Activated CD4-positive, alpha-beta T cell treated with anti-CD3 and anti-CD28 coated beads for 24 hours (primary cell): ENCODE measurements at places on chromosomes 1 and 21.

DNA sequence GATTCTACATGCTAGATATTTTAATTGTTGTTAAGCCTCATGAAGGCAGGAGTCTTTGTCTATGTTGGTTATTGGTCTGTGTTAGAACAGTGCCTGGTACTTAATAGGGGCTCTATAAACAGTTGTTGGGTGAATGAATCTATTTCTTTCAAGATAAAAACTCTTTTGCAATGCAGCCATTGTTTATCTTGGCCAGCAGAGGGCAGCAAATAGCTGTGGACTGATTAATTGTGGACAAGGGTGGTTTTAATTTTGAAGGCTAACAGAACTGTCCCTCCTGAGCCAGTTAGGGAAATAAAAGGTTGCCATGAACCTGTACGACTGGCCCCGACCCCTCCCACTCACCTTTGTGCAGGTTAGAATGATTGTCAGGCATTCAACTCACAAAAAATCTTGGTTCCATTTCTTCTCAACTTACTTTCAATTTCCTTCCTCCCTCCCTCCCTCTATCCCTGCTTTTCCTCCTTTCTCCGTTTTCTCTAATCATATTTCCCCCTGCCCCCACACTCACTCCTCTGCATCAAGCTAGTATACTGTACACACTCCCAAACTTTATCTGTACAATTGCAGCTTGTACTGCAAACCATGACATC, 66.3 kb upstream of the DIRAS3 start:
- peak; percentile 25 for DNase-seq

- no peak for DNase-seq
Measured at GRCh38 chr1:87735750-87736149, 407.1 kb downstream of the LMO4 start.

GRCh38 chr1:109485001-109485400, 1.3 kb downstream of the ATXN7L2 start:
- no peak for DNase-seq

DNA sequence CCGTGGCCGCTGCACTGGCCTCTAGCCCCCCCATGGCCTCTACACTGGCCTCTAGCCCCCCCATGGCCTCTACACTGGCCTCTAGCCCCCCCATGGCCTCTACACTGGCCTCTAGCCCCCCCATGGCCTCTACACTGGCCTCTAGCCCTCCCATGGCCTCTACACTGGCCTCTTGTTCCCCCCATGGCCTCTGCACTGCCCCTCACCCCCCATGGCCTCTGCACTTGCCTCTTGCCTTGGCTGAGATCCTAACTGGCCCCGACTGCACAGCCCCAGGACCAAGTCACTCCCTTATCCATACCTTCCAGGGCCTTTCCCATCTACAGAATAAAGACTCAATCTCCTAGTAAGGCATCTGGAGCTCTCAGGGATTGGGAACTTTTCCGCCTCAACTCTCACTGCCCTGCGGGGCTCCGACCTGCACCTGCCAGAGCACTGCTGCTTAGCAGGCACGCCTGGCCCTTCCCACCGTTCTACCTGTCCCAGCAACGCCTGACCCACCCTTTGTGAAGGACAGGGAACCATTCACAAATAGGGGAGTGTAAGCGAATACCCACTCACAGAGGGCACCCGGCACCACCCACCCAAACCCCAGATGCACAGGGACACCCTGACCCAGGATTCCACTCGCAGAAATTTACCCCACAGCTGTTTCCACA, 38.8 kb downstream of the ACOT7 start:
- no peak for DNase-seq

DNA sequence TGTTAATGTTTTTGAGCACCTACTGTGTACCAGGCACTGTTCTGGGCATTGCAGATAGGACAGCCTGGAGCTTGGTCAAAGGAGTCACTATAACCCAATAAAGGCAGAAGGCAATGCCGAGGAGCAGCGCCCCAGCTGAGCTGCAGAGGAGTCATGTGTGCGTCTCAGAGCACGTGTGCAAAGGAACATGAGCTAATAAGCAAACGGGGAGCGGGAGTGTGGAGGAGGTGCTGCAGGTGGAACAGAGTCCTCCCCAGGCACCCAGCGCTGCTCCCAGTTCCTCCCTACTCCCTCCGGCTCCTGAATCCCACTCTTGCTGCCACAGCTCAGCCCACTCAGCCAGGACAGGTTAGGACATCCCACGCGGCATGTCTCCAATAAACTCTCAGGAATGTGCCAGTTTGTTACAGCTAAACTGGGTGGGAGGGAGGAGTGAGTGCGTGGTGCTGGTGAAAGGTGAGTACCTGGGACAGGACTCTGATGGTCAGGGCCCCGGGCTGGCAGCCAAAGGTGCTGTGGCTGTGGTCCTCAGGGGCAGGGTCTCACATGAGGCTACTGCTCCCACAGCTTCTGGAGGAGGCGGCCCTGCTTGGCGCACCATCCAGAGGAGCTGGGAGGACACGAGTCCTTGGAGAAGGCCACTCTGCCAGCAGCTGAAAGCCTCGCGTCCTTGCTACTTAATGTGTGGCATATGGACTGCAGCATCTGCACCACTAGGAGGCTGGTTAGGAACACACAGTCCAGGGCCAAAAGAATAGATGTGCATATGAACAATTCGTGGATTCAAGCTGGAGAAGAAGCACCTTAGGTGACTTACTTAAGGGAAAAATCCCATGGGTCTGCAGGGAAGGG, 52.3 kb downstream of the GRIK3 start:
- DNase-seq, result no peak

DNA sequence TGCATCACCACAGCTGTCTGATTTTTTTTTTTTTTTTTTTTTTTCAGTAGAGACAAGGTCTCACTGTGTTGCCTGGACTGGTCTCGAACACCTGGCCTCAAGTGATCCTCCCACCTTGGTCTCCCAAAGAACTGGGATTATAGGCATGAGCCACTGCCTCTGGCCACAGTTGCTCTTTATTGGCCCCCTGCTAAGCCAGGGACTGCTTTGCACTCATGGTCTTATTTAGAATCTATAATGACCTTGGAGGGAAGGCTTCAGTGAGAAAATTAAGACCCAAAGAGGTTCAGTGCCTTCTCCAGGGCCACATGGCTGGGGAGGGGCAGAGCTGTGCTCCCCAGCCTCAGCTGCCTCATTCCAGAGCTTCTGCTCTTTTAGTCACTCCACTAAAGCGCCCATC, 84.9 kb downstream of the PTPRU start:
- no peak for DNase-seq

GRCh38 chr1:198978523-198978922, 339.7 kb downstream of the PTPRC start:
- no peak for DNase-seq

GRCh38 chr1:2231532-2232254, 3.6 kb downstream of the SKI start:
- peak; percentile 71 for DNase-seq

GRCh38 chr1:9421533-9421873, 117.8 kb upstream of the SLC25A33 start:
- DNase-seq, result no peak

DNA sequence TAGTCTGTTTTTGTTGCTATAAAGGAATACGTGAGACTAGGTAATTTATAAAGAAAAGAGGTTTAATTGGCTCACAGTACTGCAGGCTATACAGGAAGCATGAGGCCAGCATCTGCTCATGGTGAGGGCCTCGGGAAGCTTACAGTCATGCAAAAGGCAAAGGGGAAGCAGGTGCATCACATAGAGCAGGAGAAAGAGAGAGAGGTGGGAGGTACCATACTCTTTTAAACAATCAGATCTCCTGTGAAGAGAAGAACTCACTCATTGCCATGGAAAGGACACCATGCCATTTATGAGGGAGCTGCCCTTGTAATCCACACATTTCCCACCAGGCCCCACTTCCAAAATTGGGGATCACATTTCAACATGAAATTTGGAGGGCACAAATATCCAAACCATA, 12.7 kb downstream of the PPP1R12B start:
- DNase-seq, result no peak
